Ammon's horn (tissue), 1 donor: ENCODE measurements at places on chromosomes 16 and 17.

DNA sequence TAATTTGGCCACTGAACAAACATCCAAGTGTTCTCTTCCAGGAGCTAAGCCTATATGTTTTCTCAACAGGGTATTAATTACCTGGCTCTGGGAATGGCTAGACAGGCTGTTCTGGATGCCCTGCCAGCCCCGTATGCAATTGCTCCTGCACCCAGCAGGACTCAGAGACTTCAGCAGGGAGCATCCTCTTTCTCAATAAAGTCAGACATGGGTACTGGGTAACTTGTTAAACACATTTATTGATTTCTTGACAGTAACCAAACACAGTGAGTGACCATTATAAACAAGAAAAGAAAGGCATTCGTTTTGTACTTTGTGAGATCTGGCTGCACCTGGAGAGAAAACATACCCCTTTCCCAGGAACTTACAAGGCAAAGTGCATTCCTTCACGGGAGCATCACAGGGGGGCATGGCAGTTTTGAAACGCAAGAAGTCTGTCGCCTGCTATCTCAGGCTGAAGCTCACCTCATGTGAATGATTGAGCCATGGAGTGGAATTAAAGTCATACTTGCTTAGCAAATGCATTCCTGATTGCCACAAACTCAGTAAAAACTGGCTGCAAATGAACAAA, 369.8 kb downstream of the UTP18 start:
- no peak for DNase-seq

- no peak for DNase-seq
Measured at GRCh38 chr17:27595208-27595607, 35.8 kb upstream of the LGALS9 start.

DNA sequence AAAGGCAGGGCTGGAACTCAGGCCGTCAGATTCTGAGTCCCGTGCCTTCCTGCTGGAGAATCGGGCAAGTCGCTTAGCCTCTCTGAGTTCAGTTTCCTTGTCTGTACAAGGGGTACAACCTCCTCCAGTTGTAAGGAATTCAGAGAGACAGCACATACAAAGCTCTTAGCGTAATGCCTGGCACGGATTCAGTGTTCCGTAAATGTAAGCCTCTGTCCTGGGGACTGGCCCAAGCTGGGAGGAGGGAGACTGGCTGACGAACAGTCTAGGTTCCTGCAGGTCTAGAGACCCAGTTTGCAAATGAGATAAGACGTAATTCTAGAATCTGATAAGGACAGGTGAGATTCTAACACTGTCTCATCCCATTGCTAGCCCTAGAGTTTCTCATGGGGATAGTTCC, 9.9 kb downstream of the METTL22 start:
- DNase-seq = peak; percentile 25

GRCh38 chr16:13061691-13062090, 160.3 kb downstream of the SHISA9 start:
- DNase-seq = no peak

- DNase-seq = no peak
Measured at GRCh38 chr16:87160701-87161337, 156.4 kb downstream of the C16orf95 start.

- no peak for DNase-seq
Measured at GRCh38 chr16:28027055-28027454, 36.5 kb downstream of the GSG1L start.

GRCh38 chr16:74903901-74904678, 80.8 kb downstream of the WDR59 start:
- no peak for DNase-seq

DNA sequence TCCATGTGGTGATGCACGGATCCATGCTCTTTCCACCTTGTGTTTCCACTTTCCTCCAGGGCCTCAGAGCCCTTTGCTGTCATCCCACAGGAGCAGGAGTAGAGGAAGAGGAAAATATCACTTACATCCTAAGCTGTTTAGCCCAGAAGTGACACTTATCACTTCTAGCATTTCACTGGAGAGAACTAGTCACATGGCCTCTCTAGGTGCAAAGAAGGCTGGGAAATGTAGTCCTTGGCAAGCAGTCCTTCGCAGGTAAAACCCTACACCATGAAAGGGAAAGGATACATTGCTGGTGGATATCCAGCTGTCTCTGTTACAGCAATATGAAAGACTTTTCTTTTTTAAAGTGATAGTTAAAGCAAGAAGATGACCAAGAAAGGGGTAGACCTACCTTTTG, 185.9 kb downstream of the RGS9 start:
- no peak for DNase-seq

GRCh38 chr17:76467366-76467765, at the start of gene AANAT:
Gene AANAT (plus strand): TSS chr17:76467603. CDS start chr17:76468747, 1,144 bp downstream.
- DNase-seq = no peak

GRCh38 chr16:25692742-25693508, 1.2 kb downstream of the HS3ST4 start:
- DNase-seq = no peak

DNA sequence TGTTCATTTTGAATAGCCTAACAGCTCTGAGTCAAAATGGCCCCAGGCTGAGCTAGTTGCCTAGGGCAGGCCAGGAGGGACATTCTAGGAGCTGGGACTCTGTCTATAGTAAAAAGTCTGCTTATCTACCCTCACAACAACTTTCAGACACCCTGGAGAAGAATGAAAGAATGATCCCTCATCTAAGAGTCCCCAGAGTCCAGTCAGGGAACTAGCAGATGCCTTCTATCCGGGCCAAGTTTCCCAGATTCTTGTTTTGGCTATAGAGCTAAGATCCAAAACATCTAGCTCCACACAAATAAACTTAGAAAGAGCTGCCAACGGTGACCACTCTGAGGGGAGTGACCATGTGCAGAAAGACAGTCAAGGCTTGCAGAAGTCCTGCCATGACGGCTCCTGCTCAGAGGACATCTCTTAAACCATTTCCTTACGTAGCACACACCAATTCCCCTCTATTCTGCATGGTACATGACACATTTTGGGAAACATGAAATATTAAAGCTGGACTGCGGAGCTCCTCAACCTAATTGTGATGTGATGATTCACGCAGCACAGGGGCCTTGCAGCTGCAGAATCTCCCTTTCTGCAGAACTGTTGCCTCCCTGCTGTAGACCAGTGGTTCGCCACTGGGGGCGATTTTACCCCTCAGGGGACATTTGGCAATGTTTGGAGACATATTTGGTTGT, 24.2 kb downstream of the FAM20A start:
- DNase-seq = no peak

DNA sequence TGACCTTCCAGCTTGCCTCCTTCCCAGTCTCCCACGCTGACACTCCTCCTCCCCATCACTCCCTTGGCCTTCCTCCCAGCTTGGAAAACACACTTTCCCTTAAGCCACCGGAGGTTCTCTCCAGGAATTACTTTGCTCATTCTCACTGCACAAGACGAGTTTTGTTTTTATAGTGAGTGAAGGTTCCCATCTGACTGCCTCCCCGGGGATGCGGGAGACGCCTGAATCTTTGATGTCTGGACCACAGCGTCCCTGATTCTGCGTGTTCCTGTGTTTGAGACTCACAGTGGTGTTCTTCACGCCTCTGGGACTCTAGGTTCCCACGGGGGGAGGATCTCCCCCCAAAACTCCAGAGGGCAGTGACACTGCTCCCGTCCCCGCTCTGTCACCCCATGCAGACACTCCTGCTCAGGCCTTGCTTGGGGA, 2.0 kb downstream of the DNAI2 start:
- peak; percentile 78 for DNase-seq

- no peak for DNase-seq
Measured at GRCh38 chr17:48611213-48611612, 396 bp upstream of the HOXB7 start.

DNA sequence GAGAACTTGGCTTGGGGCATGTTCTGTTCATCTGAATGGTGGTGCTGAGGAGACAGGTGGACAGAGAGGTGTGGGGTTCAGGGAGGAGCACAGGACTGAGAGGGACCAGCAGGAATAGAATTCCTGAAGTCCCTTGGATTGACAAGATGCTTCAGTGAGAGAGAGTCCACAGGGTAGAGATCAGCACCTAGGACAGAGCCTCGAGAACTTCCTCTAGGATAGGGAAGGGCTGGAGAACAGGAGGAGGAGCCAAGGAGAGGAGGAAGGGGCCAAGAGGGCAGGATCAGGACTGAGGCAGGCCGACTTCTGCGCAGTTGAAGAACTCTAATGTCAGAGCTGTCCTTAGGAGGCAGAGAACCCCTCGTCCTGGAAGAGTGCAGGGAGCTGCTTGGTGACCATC, 138.4 kb downstream of the PRKCB start:
- DNase-seq = no peak

DNA sequence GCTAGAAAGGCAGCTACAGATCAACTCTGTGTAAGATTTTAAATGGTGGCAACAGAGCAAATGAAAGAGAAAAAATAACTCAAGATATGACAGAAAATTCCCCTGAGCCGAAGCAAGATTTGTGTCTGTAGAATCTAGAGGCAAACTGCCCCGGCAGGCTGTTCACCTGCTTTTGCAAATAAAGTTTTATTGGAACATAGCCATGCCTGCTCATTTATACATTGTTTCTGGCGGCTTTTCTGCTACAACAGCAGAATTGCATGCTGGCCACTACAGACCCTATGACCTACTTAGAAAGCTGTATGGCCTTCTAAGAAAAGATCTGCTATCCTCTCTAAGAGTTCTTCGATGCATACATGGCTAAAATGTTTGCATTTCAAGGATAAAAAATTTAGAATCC, 119.5 kb downstream of the SALL1 start:
- no peak for DNase-seq

- DNase-seq = no peak
Measured at GRCh38 chr16:79571065-79571902, 29.3 kb downstream of the MAF start.

- no peak for DNase-seq
Measured at GRCh38 chr16:89136931-89137330, 34.6 kb upstream of the CDH15 start.
